SK-N-SH (cell line): ENCODE measurements at places on chromosomes 7 and 10. TPM values are rescaled to one million over a fixed set of nuclear protein-coding genes. Genes with fewer than 3 reads are reported as not detected.

DNA sequence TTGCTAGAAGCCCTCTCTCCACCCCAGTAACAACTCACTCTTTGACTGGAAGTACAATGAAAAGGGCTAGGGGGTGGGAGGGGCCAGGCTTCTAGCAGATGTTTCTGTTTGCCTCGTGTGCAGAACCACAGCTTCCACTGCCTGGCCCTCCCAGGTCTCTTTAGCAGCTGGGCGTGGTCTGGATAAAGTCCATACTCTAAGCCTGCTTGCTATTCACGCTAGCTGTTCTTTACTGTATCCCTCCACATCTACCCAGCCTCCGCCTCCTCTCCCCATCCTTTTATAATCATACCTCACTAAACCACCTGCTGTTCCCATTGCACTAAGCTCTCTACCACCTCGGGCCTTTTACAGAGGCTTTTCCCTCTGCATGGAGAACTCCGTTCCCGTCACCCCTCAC, 288.8 kb downstream of the CAMK1D start:
- H3K27me3 ChIP-seq = no peaks in the 10 kb centered on the region
- DNase-seq = peak; percentile 23
- no peaks in the 10 kb centered on the region for H3K36me3 ChIP-seq
- no peak overlapping the region for H3K27ac ChIP-seq
- no peak overlapping the region for H3K4me3 ChIP-seq
- no peaks in the 10 kb centered on the region; the same call in 1 of the 2 replicates for H3K4me1 ChIP-seq

DNA sequence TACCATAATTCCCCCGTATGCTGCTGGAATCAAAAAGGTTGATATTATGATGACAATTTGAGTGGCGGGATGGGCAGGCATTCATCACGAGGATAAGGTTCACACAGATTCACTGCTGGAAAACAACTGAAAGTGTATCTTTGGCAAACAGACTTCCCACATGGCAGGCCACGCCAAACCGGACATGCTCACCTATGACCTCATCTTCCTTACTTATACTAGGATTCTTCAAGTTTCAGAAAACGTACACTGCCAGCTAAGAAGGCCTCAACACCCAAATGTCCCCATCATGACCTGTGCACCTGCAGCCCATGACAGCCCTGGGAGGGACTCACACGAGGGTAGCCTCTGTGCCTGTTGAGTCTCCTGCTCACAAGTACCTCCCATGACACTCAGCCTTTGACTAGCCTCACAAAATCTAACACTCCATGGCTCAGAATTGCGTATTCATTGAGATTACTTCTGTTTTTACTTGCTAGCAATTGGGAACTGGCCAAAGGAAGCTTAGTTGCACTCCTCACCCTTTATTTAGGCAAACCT, 259.0 kb upstream of the GHITM start:
- H3K27me3 ChIP-seq = no peaks in the 10 kb centered on the region
- H3K4me3 ChIP-seq = no peak overlapping the region
- H3K27ac ChIP-seq = no peak overlapping the region
- no peak for DNase-seq
- no peaks in the 10 kb centered on the region for H3K4me1 ChIP-seq

DNA sequence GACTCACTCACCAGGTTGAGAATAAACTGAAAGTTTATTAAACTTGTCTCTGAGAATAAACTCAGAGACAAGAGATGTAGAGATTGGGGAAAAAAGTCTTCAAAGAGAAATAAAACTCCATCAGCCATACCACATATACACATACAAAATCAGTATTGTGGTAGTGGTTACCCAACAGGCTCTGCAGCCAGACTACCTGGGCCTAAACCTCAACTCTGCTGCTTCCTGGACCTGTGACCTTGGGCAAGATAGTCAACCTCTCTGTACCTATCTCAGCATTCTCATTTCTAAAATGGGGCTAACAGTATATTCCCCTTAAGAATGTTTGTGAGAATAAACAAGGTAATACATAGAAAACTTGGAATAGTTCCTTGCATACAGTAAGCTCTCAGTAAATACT, 15.3 kb downstream of the TPK1 start:
- no peak overlapping the region for H3K4me3 ChIP-seq
- H3K27me3 ChIP-seq = no peaks in the 10 kb centered on the region
- no peak for DNase-seq
- H3K36me3 ChIP-seq = no peaks in the 10 kb centered on the region
- peaks cover 17% of the 10 kb centered on the region for H3K4me1 ChIP-seq

- H3K27ac ChIP-seq = no peak overlapping the region
- H3K27me3 ChIP-seq = no peaks in the 10 kb centered on the region
- no peaks in the 10 kb centered on the region for H3K4me1 ChIP-seq
- H3K36me3 ChIP-seq = no peaks in the 10 kb centered on the region; the same call in 1 of the 2 replicates
- DNase-seq = no peak
Observed at GRCh38 chr10:112973046-112973445, 23.0 kb downstream of the TCF7L2 start.

DNA sequence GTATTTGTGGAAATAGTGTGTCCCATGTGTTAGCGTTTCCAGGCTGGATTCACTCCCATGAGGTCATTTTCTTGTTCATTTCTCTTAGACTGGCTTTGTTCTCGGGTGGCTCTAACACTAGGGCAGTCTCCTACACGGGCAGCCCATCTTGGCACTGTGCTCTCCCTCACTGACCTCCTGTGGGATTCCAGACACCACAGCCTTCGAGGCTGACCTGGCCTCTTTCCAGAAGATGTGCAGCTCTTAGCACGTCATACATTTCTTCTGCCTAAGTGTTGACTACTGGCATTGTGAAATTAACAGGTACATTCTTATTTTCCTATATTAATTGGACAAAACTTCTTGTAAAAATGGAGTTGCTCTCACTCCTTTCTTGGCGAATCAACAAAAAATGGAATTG, 72.8 kb downstream of the INSYN2A start:
- no peak overlapping the region for H3K27ac ChIP-seq
- H3K4me1 ChIP-seq = peaks cover 11% of the 10 kb centered on the region
- DNase-seq = no peak
- peaks cover 28% of the 10 kb centered on the region for H3K36me3 ChIP-seq

GRCh38 chr7:2301511-2301863, 12.8 kb downstream of the SNX8 start:
- no peaks in the 10 kb centered on the region for H3K36me3 ChIP-seq
- no peak overlapping the region for H3K27ac ChIP-seq
- no peaks in the 10 kb centered on the region for H3K4me1 ChIP-seq
- DNase-seq = no peak
- H3K4me3 ChIP-seq = no peak overlapping the region

DNA sequence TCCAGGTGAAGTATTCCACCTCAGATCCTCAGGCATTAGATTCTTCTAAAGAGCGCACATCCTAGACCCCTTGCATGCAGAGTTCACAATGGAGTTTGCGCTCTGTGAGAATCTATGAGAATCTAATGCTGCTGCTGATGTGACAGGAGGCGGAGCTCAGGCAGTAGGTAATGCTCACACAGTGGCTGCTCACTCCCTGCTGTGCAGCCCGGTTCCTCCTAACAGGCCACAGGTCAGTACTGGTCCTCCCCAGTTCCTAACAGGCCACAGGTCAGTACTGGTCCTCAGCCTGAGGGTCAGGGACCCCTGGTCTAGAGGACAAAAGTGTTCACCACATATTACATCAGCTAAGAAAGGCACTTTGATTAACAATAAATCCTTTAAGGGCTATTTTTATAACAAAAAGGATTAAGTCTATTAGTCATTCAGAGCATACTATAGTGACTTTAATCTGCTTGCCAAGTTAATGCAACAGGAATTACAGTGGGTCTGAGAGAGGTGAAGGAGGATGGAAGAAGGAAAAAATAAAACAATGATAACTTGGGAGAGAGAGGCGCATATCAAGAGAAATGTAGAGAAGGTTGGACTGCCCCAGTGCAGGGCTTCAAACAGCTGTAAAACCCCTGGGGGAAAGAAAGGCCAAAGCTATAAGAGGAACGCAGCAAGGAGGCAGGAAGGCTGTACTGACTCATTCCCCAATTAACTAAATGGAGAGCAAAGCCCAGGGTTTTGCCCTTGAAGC, 49.2 kb downstream of the CUL2 start:
- H3K36me3 ChIP-seq = peaks cover 20% of the 10 kb centered on the region
- no peak for DNase-seq
- H3K27me3 ChIP-seq = no peaks in the 10 kb centered on the region
- peaks cover 18% of the 10 kb centered on the region for H3K4me1 ChIP-seq

GRCh38 chr7:79664884-79665676, 211.6 kb upstream of the MAGI2 start:
- no peaks in the 10 kb centered on the region for H3K36me3 ChIP-seq
- no peak for DNase-seq
- no peak overlapping the region for H3K27ac ChIP-seq
- no peak overlapping the region for H3K4me3 ChIP-seq
- H3K4me1 ChIP-seq = no peaks in the 10 kb centered on the region

DNA sequence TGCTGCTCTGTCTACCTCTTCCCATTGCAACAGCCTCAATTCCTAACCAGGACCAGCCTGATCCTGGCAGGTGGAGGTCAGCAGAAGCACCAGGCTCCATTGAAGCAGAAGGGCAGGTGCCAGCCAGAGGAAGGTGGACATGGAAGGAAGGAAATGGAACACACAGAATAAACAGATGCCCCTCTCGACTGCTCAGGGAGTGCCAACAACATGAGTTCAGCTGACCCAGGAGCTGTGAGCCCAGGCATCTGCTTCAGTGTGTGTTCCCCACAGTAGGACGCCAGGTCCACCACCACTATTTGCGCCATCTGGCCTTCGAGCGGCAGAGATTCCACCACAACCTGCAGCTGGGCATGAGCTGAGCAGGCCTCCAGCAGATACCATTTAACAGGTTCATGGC, 56.7 kb downstream of the GPAM start:
- H3K4me1 ChIP-seq = peaks cover 32% of the 10 kb centered on the region; the same call in 1 of the 2 replicates
- H3K27ac ChIP-seq = no peak overlapping the region
- H3K36me3 ChIP-seq = no peaks in the 10 kb centered on the region
- no peak overlapping the region for H3K4me3 ChIP-seq
- DNase-seq = no peak

DNA sequence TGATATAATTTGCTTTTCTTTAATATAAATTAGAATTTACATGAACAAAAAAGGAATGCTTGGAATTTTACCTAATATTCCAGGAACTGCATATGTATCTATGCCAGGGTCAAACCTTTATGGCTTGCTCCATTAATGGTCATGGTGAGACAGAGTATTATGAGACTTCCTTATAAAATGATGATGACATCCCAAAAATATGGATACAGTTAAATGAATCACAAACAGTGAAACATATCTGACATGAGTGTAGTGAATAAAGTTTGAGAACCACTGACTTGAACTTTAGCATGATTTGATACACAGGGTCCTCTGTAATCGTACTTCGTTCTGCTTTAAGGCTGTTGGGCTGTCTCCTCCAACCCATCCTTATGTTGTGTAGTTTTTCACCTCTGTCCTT, 51.8 kb downstream of the MARCHF5 start:
- H3K27ac ChIP-seq = peak overlapping the region; percentile 35; the same call in 1 of the 2 replicates
- no peaks in the 10 kb centered on the region for H3K4me1 ChIP-seq
- no peak overlapping the region for H3K4me3 ChIP-seq
- H3K36me3 ChIP-seq = peaks cover 44% of the 10 kb centered on the region
- no peak for DNase-seq
- no peaks in the 10 kb centered on the region for H3K27me3 ChIP-seq

DNA sequence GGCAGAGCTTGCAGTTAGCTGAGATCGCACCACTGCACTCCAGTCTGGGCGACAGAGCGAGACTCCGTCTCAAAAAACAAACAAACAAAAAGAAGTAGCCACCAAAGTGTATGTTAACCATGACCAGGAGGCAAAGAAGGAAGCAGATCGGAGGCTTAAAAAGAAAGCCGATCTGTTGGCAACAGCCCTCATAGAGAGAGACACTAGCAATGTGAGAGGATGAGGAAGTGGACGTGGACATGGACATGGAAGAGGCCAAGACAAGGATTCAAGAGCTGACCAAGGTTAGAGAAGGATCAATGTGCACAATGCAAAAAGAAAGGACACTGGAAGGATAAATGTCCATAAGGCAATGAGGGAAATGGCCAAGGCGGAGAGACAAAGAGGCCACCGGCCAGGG, 14.9 kb upstream of the ADCK2 start:
- no peak for DNase-seq
- no peak overlapping the region for H3K27ac ChIP-seq
- H3K36me3 ChIP-seq = no peaks in the 10 kb centered on the region
- peaks cover 3% of the 10 kb centered on the region; the same call in 1 of the 2 replicates for H3K4me1 ChIP-seq
- H3K27me3 ChIP-seq = 0 out of 2 replicates have a peak, but pooled peaks cover 7% of the 10 kb centered on the region

DNA sequence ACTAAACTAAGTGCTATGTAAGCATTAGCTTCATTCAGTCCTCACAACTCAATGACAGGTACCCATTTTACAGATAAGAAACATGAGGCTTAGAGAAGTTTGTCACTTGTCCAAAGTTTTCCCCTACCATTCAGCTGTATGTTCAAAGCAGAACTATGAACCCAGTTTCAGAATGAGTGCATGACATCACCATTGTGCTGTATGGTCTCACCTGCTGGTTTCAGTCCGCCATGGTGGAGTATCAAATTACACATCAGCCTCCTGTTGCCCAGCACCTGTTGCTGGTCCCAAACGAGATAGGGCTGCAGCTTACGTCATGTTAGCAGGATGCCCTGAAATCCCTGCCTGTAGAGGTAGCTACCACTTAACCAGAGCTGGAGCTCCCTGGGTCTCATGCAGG, 95.0 kb downstream of the DYNC1I1 start:
- no peak for DNase-seq
- H3K27me3 ChIP-seq = no peaks in the 10 kb centered on the region
- H3K27ac ChIP-seq = no peak overlapping the region
- no peaks in the 10 kb centered on the region for H3K4me1 ChIP-seq

DNA sequence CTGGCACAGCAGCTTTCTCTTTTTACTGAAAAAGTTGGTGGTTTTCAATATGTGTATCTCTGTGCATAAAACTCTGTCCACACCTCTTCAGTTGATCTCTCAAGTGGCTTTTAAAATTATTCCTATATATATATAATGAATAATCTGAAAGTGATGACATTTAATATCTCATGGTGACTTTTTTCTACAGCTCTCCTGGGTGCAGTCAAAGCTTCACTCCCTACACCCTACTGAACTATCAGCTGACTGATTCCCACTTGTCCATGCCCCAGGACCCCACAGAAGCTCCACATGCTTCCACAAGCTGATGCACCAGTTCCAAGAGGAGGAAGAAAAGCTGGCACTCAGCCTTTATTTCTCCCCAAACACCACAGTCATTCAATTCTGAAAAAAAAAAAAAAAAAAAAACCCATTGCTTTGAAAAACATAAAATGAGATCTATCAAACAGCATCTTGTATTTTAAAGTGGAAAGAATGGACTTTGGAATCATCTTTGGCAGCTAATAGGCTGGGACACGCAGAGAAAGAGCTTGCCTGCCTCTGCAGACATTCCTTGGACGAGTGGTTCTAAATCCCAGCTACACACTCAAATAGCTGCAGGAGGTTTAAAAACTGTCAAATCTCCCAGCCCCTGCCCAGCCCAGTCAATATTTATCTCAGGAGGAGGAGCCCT, 75.3 kb upstream of the GDF10 start:
- DNase-seq = no peak
- peaks cover 19% of the 10 kb centered on the region; the same call in 1 of the 2 replicates for H3K4me1 ChIP-seq
- no peak overlapping the region for H3K4me3 ChIP-seq
- no peaks in the 10 kb centered on the region; the same call in 1 of the 2 replicates for H3K27me3 ChIP-seq
- H3K27ac ChIP-seq = no peak overlapping the region

The TUBB8 gene
- polyA plus RNA-seq = 0.06 and 0.13 TPM in 2 replicates

The PHKG1 gene
- polyA plus RNA-seq = 0.91 and 2.5 TPM in 2 replicates

The PSD gene
- 0.97 and 0.99 TPM in 2 replicates for polyA plus RNA-seq
